ENCODE measurements at places on chromosomes 11 and 22.

GRCh38 chr22:20425566-20426258, 11.9 kb downstream of the SCARF2 start:
- H3K4me1 ChIP-seq = peaks cover 15% of the 10 kb centered on the region
- H3K36me3 ChIP-seq = peaks cover 5% of the 10 kb centered on the region
- peaks cover 9% of the 10 kb centered on the region for H3K27me3 ChIP-seq
- no peak for DNase-seq
- no peak overlapping the region for H3K27ac ChIP-seq

- no peak overlapping the region for H3K27ac ChIP-seq
- no peak for DNase-seq
- H3K4me1 ChIP-seq = no peaks in the 10 kb centered on the region
- H3K27me3 ChIP-seq = peaks cover 37% of the 10 kb centered on the region
- H3K36me3 ChIP-seq = no peaks in the 10 kb centered on the region
- no peak overlapping the region for H3K4me3 ChIP-seq
These were observed 632.9 kb upstream of the CADM1 start for GRCh38 chr11:116136987-116137674.

DNA sequence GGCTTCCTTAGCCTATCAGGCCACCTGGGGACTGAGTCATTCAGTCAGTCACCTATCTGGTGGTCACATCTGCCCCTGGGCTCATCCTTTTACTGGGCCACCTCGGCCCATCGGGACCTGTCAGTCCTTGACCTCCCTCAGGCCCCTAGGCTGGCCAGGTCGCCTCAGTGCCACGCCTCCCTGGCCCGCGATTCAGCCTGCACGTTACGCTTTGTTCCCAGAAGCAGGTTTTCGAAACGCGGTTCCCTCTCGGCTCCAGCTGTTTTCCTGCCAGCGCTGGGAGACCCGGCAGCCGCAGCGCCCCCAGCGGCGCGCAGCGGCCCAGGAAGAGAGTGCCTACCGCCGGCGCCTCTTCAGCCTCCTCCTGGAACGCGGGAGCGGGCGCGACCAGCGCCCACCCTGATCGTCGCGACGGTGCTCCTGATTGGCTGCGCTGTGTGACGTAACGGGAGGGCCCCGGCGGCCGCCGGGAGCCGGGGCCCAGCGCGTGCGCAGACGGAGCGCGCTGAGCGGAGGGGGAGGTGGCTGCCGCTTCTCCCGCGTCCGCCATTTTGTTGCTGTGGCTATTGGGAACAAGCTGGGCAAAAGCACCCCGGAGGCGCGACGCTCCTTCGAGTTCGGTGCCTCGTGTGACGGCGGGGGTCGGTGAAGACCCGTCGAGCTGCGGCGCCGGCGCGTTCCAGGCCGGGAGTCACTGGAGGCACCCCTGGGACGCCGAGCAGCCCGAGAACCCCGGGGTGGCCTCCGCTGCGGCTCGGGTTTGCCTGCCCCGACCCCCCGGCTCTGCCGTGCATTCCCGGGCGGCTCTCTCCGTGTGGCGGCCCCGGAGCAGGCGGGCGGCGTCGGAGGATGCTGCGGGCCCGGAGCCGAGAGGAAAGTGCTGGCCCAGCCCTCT, at the start of gene CRKL:
Gene CRKL, plus strand, starts transcription at position 492 of the 895 bp plus-strand sequence. CDS start 528 bp downstream, outside the sequence.
- peak within 1 kb of the TSS; percentile 75 for H3K4me3 ChIP-seq
- peak within 1 kb of the TSS; percentile 85 for H3K27ac ChIP-seq

DNA sequence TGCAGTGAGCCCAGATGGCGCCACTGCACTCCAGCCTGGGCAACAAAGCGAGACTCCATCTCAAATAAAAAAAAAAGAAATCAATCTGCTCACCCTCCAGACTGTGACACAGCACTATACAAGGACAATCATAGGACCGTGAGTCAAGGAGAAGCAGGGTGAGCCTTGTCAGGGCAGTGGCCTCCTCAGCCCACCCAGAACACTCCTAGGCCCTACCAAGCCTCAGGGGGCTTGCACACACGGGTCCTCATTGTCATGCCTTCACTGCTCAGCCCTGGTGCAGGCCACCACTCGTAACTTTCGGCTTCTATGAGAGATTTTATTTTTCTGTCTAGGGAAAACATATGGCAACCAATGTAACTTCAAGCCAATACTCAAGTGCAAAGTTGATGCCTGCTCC, 35.8 kb downstream of the DGCR2 start:
- no peaks in the 10 kb centered on the region for H3K27me3 ChIP-seq
- H3K36me3 ChIP-seq = peaks cover 18% of the 10 kb centered on the region
- DNase-seq = no peak
- peaks cover 24% of the 10 kb centered on the region for H3K4me1 ChIP-seq
- no peak overlapping the region for H3K27ac ChIP-seq
- H3K4me3 ChIP-seq = no peak overlapping the region

DNA sequence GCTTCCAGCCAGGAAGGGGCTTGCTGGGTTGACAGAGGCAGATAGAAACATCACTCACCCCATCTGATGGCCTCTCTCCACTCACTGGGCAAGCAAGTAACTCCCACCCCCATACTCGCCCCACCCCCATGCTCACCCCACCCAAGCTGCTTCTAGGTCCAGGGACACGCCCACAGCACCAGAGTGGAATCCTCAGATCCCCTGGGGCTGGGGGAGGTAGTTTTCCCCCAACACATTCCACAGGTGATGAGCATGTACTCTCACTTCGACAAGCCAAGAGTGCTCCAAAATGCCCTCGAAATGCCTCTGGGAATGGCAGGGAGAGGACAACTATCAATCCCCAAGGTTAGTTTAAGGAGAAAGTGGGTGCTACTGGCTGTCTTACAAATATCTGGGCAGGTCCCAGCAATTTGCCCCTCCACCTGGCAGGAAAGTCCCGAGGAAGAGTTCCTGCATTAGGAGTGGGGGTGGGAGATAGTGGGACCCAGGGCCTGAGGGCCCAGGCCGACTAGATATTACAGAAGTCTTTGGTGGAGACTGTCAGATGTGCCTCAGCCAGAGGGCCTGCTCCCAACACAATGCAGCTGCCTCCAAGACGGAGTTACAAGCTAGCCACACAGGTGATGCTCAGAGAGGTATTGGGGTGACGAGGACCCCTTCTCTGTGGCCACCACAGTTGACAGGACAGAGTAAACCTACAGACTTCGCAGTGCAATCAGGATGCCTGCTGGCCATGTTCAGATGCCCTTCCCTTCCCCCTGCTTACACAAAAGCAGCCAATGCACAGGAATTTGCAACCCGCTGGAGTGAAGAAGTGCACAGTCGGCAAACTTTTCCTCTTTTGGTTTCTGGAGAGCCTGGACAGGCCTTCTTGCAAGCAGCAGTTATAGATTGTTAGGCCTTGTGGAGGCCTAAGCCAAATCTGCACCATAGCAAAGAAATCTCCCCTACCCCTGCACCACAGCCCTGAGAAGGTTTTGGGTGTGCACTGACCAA, 2.9 kb upstream of the LMO1 start:
- H3K27ac ChIP-seq = no peak overlapping the region

DNA sequence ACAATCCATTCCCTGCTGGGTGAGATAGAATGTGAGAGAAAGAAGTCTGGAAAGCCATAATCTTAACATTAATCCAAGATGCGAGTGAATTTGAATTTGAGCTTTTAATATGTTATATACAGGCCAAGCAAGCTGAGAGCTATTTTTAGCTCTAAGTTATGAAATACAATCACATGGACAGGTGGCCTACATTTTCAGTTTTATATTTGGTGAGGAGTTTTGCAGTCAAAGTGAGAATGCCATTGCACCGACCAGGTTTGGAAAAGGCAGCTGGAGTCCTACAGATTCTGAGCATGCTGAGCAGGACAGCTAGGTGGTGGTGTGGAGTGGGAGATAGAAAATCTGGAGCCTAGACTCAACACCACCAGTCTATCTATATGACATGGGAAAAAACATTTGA, 12.0 kb downstream of the OR5B21 start:
- no peak overlapping the region for H3K4me3 ChIP-seq
- H3K36me3 ChIP-seq = no peaks in the 10 kb centered on the region
- peaks cover 37% of the 10 kb centered on the region for H3K4me1 ChIP-seq
- no peak for DNase-seq

DNA sequence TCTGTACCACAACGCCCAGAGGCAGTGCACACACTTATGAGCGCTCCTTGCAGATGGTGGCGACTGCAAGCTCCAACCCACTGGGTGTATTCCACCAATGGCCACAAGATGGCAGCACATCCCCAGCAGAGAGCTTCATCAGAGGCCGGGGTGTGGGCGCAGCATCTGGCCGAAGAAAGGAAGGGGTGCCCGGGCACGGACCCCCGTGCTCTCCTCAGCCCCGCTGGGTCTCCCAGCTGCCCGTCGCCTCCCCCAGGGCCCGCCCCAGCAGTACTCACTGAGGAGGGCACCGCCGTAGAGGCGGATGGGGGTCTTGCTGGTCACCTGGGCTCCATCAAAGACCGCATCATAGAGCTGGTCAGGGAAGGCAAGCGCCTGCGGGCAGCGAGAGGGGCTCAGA, 14.2 kb downstream of the TP53I11 start:
- no peak overlapping the region for H3K4me3 ChIP-seq
- peak; percentile 80 for DNase-seq
- H3K27me3 ChIP-seq = no peaks in the 10 kb centered on the region
- peaks cover 11% of the 10 kb centered on the region for H3K36me3 ChIP-seq

- H3K4me1 ChIP-seq = peaks cover 24% of the 10 kb centered on the region
- DNase-seq = no peak
- H3K27ac ChIP-seq = peak overlapping the region; percentile 16
- peaks cover 2% of the 10 kb centered on the region for H3K27me3 ChIP-seq
These were observed 12.7 kb downstream of the DRAP1 start for GRCh38 chr11:65931773-65932557.

- H3K27me3 ChIP-seq = no peaks in the 10 kb centered on the region
- H3K4me3 ChIP-seq = no peak overlapping the region
- H3K36me3 ChIP-seq = peaks cover 9% of the 10 kb centered on the region
- no peak for DNase-seq
- H3K4me1 ChIP-seq = peaks cover 30% of the 10 kb centered on the region
These were observed 209.8 kb downstream of the TBC1D22A start for GRCh38 chr22:46972256-46972655.

DNA sequence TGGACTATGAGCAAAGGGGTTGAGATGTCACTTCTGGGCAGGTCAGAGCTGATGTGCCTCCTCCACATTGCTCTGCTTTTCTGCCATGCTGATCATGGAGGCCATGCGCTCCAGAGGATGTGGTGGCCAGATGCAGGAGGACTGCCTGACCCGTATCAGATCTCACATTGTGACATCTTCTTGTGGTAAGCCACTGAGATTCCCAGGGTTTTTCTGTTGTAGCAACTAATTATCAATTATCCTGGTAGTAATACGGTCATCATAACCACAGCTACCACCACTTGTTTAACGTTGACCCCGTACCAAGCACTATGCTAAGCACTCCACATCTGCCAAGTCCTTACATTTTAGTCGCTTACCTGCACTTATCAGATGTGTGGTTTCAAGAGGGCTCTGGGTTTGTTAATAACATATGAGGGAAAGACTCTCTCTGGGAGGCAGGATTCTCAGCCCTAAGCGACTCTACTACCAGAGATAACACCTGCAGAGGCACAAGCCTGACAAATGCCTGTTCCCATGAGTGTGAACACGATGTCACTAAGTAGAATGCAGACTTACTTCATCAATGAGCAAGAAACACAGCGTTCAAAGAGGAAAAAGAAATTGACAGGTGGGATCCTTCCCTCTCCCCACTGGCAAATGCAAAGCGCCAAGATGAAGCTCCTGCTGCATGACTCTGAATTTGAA, 63.6 kb upstream of the TIMP3 start:
- H3K27ac ChIP-seq = no peak overlapping the region
- DNase-seq = no peak
- H3K4me1 ChIP-seq = no peaks in the 10 kb centered on the region
- no peaks in the 10 kb centered on the region for H3K36me3 ChIP-seq

GRCh38 chr11:67289651-67290479, 762 bp downstream of the ANKRD13D start:
- H3K27ac ChIP-seq = peak overlapping the region; percentile 95
- H3K4me3 ChIP-seq = peak overlapping the region; percentile 93
- no peaks in the 10 kb centered on the region for H3K27me3 ChIP-seq
- no peak for DNase-seq
- H3K36me3 ChIP-seq = peaks cover 60% of the 10 kb centered on the region
- peaks cover 55% of the 10 kb centered on the region for H3K4me1 ChIP-seq

GRCh38 chr11:122362381-122362780, 246.4 kb upstream of the BLID start:
- DNase-seq = no peak
- H3K4me1 ChIP-seq = no peaks in the 10 kb centered on the region
- no peak overlapping the region for H3K27ac ChIP-seq
- peaks cover 23% of the 10 kb centered on the region for H3K27me3 ChIP-seq
- H3K4me3 ChIP-seq = no peak overlapping the region

- peak overlapping the region; percentile 66 for H3K4me3 ChIP-seq
- H3K36me3 ChIP-seq = peaks cover 21% of the 10 kb centered on the region
- H3K4me1 ChIP-seq = peaks cover 6% of the 10 kb centered on the region
- DNase-seq = peak; percentile 64
These were observed 46.4 kb downstream of the MORC2 start for GRCh38 chr22:30922151-30922611.

- peak overlapping the region; percentile 1 for H3K4me3 ChIP-seq
- H3K36me3 ChIP-seq = peaks cover 3% of the 10 kb centered on the region
- peaks cover 29% of the 10 kb centered on the region for H3K4me1 ChIP-seq
- H3K27me3 ChIP-seq = no peaks in the 10 kb centered on the region
- no peak for DNase-seq
- H3K27ac ChIP-seq = peak overlapping the region; percentile 69
These were observed 42.1 kb upstream of the KLHL35 start for GRCh38 chr11:75474878-75475766.

DNA sequence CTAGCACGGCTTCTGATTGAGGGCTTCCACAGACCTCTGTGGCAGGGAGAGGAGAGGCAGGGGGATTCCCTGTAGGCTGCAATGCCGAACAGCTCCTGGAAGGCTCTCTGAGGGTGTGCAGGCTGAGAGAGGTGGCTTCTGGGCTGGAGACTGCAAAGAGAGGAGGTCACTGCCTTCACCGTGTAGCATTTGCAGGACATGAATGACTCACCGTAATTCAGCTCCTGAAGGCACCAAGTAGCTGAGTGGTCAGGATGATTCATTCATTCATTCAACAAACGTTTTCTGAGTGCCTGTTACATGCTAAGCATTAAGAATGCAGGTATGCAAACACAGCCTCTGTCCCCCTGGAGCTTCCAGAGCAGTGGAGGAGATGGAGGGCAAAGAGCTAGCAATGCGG, 18.0 kb upstream of the EIF3D start:
- no peak overlapping the region for H3K27ac ChIP-seq
- H3K36me3 ChIP-seq = no peaks in the 10 kb centered on the region
- no peak for DNase-seq
- no peaks in the 10 kb centered on the region for H3K4me1 ChIP-seq
- no peak overlapping the region for H3K4me3 ChIP-seq

DNA sequence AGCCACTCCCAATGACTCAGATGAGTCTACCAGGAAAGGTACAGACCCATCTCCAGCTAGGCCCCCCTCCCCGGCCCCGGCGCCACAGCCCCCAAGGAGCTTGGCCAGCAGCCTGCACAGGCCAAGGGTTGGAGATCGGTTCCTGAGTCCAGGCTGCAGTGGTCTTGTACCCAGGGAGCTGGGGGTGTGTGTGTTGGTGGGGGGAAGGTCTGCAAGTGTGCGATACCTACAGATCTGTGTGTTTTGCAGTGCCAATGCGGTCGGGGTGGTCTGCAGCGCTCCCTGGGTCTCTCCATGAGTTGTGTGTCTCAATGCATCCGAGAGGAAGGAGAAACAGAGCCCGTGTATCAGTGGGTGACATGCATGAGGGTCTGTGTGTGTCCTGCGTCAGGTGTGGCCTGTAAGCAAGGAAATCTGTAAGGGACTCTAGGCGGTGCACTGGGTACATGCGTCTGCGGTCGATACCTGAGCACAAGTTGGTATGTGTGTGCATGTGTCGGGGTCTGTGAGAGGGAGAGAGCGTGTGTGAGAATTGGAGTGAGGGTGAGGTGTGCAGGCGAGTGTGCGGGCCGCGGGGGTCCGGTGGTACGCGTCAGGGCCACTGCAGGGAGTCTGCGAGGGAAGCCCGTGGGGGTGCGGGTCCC, 645 bp downstream of the CDC42BPG start:
- H3K27ac ChIP-seq = peak overlapping the region; percentile 90
- DNase-seq = no peak
- peaks cover 6% of the 10 kb centered on the region for H3K36me3 ChIP-seq

Data from central memory CD8-positive, alpha-beta T cell (primary cell).